Small intestine (tissue), 16 donors: ENCODE measurements at places on chromosomes 1 and 21. TPM values are rescaled to one million over a fixed set of nuclear protein-coding genes. Genes with fewer than 3 reads are reported as not detected.

- H3K4me3 ChIP-seq = no peak overlapping the region
- H3K36me3 ChIP-seq = no peaks in the 10 kb centered on the region
- no peak for DNase-seq
- no peak overlapping the region for H3K27ac ChIP-seq
Observed at GRCh38 chr1:77347646-77348045, 65.8 kb downstream of the AK5 start.

DNA sequence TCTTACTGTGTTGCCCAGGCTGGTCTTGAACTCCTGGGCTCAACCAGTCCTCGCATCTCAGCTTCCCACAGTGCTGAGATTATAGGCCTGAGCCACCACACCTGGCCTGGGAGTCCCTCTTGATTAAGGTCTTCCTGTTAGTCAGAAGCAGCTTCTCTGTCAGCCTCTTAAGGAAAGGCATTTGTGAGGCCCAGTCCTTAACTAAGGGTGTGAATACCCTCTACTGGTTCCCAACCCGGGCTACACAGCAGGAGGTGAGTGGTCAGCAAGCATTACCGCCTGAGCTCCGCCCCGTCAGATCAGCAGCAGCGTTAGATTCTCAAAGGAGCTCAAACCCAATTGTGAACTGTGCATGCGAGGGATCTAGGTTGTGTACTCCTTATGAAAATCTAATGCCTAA lies 117.2 kb downstream of the DYRK1A start:
- no peaks in the 10 kb centered on the region for H3K27me3 ChIP-seq
- H3K36me3 ChIP-seq = peaks cover 21% of the 10 kb centered on the region
- no peak overlapping the region for H3K4me3 ChIP-seq
- H3K4me1 ChIP-seq = no peaks in the 10 kb centered on the region

- H3K27me3 ChIP-seq = no peaks in the 10 kb centered on the region
- H3K4me3 ChIP-seq = no peak overlapping the region
Observed at GRCh38 chr1:65668368-65668767, 124.3 kb upstream of the PDE4B start.

GRCh38 chr1:233289676-233290075 lies 5.8 kb downstream of the PCNX2 start:
- no peaks in the 10 kb centered on the region for H3K4me1 ChIP-seq
- no peaks in the 10 kb centered on the region for H3K36me3 ChIP-seq
- DNase-seq = peak; percentile 20
- no peak overlapping the region for H3K4me3 ChIP-seq

DNA sequence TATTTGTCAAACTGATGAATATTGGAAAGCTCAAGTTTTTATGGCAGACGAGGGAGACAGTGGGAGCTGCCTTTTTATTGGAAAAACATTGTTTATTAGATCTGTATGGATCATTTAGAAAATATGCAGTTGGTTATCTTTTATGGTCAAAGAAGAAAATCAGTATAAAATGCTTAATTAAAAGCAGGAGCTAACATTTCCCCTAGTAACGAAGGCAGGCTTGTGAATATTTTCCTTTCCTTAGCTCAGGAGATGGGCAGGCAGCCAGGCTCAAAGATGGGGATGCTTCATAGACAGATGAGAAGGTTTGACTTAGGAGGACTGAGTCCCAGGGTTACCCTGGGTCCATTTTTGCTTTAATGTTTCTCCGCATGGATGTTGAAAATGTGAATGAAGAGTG lies 26.0 kb downstream of the ROR1 start:
- H3K4me3 ChIP-seq = no peak overlapping the region
- peaks cover 11% of the 10 kb centered on the region for H3K4me1 ChIP-seq
- DNase-seq = no peak
- H3K27me3 ChIP-seq = no peaks in the 10 kb centered on the region
- H3K36me3 ChIP-seq = no peaks in the 10 kb centered on the region

GRCh38 chr1:58702261-58703141 lies 2.6 kb upstream of the MYSM1 start:
- no peaks in the 10 kb centered on the region for H3K4me1 ChIP-seq
- no peaks in the 10 kb centered on the region for H3K36me3 ChIP-seq
- no peak overlapping the region for H3K27ac ChIP-seq

- H3K27ac ChIP-seq = no peak overlapping the region
- DNase-seq = no peak
- H3K4me3 ChIP-seq = no peak overlapping the region
Observed at GRCh38 chr1:5945445-5945844, 46.8 kb downstream of the NPHP4 start.

- no peak for DNase-seq
- no peak overlapping the region for H3K27ac ChIP-seq
- no peaks in the 10 kb centered on the region for H3K27me3 ChIP-seq
- peaks cover 16% of the 10 kb centered on the region for H3K36me3 ChIP-seq
- H3K4me1 ChIP-seq = peaks cover 10% of the 10 kb centered on the region
Observed at GRCh38 chr1:54220004-54220811, 20.2 kb downstream of the MRPL37 start.

GRCh38 chr1:153615406-153615805 lies 719 bp downstream of the S100A14 start:
- peak overlapping the region; percentile 47 for H3K4me3 ChIP-seq
- peaks cover 4% of the 10 kb centered on the region for H3K4me1 ChIP-seq
- peak overlapping the region; percentile 86 for H3K27ac ChIP-seq
- no peak for DNase-seq

DNA sequence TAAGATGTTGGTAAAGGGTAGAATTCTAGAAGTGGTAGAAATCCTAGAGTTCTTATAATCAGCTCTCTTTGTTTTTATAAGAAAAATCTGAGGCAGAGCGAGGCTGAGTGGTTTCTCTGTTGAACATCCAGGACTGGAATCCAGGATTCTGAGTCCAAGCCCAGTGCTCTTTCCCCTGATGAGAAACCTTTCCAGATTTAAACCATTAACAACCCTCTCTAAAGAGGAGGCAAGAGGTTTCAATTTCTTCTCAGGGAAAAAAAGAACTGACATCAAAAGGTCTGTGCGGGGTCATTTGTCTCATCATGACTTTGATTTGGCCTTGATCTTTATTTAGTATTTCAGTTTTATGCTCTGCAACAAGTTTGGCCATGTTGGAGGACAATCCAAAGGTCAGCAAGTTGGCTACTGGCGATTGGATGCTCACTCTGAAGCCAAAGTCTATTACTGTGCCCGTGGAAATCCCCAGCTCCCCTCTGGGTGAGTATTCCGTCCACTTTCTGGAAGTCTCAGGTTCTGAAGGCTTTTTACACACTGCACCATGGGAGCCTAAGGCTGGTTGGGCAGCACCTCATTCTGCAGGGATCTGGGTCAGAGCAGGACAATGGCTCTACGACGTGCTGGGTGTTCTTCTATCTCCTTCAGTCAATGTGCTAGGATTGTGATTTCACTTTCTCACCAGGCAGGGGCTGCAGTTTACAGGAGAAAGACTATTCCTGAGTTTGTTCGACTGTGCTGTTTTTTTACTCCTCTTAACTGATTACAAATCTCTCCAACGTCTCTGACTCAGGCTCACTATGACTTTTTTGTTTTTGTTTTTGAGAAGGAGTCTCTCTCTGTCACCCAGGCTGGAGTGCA lies 18.9 kb upstream of the CCT8 start:
- H3K4me3 ChIP-seq = no peak overlapping the region
- H3K36me3 ChIP-seq = no peaks in the 10 kb centered on the region
- peak overlapping the region; percentile 21 for H3K27ac ChIP-seq
- no peaks in the 10 kb centered on the region for H3K27me3 ChIP-seq
- peaks cover 3% of the 10 kb centered on the region for H3K4me1 ChIP-seq

DNA sequence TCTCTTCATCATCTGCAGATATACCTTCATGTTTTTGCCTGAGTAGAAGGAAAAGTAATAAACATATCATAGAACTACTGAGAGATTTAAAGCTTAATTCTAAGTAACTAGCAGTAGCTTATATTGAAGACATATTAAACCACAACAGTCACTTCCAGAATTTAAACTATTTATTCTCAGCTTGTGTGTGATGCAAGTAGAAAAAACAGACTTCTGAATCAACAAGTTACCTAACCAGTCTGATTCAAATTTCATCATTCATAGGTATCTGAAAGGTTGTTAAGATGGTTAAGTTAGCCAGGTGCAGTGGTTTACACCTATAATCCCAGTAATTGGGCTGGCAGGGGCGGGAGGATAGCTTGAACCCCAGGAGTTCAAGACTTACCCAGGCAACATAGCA lies 41.9 kb downstream of the SPAG17 start:
- no peak for DNase-seq
- no peak overlapping the region for H3K4me3 ChIP-seq
- H3K27ac ChIP-seq = no peak overlapping the region
- H3K4me1 ChIP-seq = no peaks in the 10 kb centered on the region
- no peaks in the 10 kb centered on the region for H3K27me3 ChIP-seq

DNA sequence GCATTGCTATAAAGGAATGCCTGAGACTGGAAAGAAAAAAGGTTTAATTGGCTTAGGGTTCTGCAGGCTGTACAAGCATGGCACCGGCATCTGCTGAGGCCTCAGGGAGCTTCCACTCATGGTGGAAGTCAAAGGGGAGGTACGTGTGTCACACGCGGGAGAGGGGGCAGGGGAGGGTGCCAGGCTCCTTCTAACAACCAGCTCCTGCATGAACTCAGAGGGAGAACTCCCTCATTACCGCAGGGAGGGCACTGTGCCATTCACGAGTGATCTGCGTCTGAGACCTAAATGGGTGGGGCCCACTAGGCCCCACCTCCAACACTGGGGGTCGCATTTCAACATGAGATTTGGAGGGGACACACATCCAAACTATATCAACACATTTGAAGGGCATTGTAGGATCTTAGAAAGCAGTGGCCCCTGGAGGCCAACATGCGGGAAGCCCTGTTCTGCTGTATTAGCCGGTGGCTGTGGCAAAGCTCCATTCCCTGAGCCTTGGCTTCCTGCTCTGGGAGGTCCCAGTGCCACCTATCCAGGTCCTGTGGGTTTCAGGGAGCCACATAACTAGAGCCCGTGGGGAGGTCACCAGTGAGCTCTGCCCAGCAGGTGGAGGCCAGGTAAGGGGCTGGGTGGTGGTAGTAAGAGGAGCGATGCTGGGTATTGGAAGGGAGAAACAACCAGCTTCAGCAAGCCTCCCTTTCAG lies 10.0 kb downstream of the WNT3A start:
- H3K4me3 ChIP-seq = no peak overlapping the region
- H3K36me3 ChIP-seq = no peaks in the 10 kb centered on the region
- no peaks in the 10 kb centered on the region for H3K27me3 ChIP-seq
- H3K4me1 ChIP-seq = no peaks in the 10 kb centered on the region

GRCh38 chr1:181344091-181344490 lies 139.2 kb upstream of the CACNA1E start:
- no peaks in the 10 kb centered on the region for H3K36me3 ChIP-seq
- no peak for DNase-seq
- no peaks in the 10 kb centered on the region for H3K27me3 ChIP-seq
- H3K27ac ChIP-seq = no peak overlapping the region

- no peak overlapping the region for H3K27ac ChIP-seq
- no peaks in the 10 kb centered on the region for H3K36me3 ChIP-seq
- no peak overlapping the region for H3K4me3 ChIP-seq
- no peak for DNase-seq
- H3K27me3 ChIP-seq = no peaks in the 10 kb centered on the region
Observed at GRCh38 chr1:228259951-228260350, 52.1 kb downstream of the OBSCN start.

DNA sequence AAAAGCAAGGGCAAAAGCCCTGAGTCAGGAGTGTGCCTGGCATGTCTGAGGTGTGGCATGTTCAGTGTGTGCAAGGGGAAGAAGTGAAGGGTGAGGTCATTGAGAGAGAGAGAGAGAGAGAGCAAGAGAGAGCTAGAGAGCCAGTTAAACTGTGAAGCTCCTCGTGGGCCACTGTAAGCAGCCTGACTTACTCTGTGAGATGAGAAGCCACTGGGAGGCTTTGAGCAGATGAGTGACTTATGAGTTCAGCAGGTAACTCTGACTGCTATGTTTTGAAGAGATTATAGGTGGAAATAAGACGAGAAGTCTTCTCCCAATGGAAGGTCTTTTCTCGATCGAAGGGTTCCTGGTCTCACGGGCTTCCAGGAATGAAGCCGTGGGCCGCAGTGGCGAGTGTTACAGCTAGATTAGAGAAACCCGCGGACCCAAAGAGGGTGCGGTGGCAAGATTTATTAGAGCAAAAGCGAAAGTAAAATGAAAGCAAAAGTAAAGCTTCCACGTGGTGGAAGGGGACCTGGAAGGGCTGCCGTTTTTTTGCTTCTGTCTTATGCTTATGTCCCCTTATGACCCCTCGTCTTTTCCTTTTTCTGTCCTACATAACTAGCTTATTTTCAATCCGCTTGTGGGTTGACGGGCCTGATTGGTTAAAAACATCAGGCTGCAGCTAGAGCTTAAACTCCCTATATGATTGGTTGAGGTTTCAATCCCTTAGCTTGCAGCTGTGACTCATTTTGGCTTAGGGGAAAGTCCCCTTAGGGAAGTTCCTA lies 323.1 kb upstream of the FAM78B start:
- peak overlapping the region; percentile 7 for H3K4me3 ChIP-seq
- H3K4me1 ChIP-seq = no peaks in the 10 kb centered on the region
- DNase-seq = peak; percentile 84

GRCh38 chr1:1182491-1183220 lies 9.0 kb downstream of the TTLL10 start:
- no peaks in the 10 kb centered on the region for H3K27me3 ChIP-seq
- DNase-seq = no peak
- H3K36me3 ChIP-seq = no peaks in the 10 kb centered on the region
- no peaks in the 10 kb centered on the region for H3K4me1 ChIP-seq
- H3K4me3 ChIP-seq = no peak overlapping the region
- no peak overlapping the region for H3K27ac ChIP-seq

DNA sequence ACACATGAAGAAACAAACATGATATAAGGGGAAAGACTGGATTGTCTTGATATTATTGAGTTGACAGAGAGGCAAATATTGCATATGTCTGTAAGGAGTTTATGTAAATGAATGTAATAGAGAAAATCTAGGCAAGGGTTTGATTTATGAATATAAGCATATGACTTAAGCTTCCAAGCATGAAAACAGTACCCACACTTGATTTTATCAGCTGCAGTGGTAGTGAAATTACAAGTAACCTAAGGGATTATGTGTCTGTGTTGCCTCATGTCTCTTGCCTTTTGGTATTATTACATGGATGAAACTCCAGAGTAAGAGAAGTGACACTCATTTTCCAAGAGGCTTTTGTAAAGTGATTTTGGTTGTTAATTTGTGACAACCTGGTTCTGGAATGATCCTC lies 1678.9 kb downstream of the KCNT2 start:
- no peaks in the 10 kb centered on the region for H3K36me3 ChIP-seq
- no peak overlapping the region for H3K4me3 ChIP-seq
- no peaks in the 10 kb centered on the region for H3K27me3 ChIP-seq
- no peak for DNase-seq
- no peak overlapping the region for H3K27ac ChIP-seq

FAM3B gene
- polyA plus RNA-seq = 128 TPM

TNNI3K gene
- polyA plus RNA-seq = 0.32 TPM

NHLH1 gene
- polyA plus RNA-seq = 0.54 TPM

YY1AP1 gene
- polyA plus RNA-seq = 34.6 TPM

ETNK2 gene
- 1.4 TPM for polyA plus RNA-seq

EVA1B gene
- polyA plus RNA-seq = 17.9 TPM

SYPL2 gene
- polyA plus RNA-seq = 0.67 TPM

CFHR2 gene
- polyA plus RNA-seq = not detected

SLAMF9 gene
- not detected for polyA plus RNA-seq
